Stomach (tissue), 19 donors: ENCODE measurements at places on chromosomes 7 and 10.
A peak's percentile ranks its signal among the peaks of the same experiment; 100 is the strongest.

DNA sequence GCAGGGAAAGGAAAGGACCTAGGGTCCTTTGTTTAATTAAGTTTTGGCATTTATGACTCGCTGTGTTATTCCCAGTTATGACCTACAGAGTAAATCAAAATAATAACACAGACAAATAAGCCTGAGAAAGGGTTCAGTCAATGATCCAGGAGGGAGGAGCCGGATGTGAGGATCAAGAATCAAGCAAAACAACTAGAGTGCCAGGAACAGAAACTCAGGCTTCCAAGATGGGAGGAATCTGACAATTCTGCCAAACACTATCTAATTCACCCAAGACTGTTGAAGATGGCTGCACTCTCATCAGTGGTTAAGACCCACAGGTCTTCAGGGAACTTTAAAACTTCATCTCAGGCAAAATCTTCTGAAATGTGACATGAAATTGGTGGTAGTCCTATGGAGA is 50.3 kb upstream of the PIP4K2A start:
- no peak for DNase-seq

DNA sequence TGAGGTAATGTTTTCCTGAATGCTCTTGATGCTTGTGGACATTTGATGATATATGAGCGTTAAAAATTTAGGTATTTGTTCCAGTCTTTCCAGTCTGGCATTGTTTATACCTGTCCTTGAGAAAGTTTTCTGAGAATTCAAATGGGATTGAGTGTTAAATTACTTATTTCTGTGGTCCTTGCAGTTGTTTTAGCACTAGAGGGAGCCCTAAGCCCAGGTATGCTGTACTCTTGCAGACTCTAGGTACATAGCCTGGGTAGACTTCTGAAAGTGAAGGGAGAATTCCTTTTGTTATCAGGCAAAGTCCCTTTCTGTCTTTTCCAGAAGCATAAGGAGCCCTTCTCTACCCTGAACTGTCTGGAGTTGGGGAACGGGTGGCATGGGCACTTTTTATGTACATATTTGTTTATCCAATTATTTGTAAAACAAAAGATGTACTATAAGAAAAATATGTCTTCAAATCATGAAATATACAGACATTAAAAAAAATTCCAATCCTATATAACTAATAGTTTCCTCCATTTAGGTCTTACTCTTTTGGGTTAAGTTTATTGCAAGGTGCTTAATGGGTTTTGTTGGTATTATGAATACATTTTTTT is 262.1 kb downstream of the ATRNL1 start:
- no peak for DNase-seq

DNA sequence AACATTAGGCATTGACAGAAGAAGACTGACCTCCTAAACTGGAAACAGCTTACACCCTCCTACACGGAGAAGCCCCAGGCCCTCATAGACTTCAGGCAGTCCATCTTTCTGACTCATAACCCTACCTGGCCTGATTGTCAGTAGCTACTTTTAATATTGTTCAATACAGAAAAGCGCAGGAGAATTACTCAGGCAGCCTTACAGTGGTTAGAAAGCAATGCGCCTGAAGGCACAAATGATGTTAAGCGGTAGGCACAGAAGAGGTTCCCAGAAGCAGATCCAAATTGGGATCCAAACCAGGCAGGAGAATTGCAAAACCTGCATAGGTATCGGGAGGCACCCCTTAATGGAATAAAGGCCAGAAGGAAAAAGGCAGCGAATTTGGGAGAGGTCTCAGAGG is 5.4 kb upstream of the CYREN start:
- no peak for DNase-seq

- DNase-seq = no peak
Observed at GRCh38 chr10:117726596-117727295, 184.2 kb downstream of the EMX2 start.

- no peak for DNase-seq
Observed at GRCh38 chr7:151012911-151013347, 11.4 kb downstream of the ATG9B start.

DNA sequence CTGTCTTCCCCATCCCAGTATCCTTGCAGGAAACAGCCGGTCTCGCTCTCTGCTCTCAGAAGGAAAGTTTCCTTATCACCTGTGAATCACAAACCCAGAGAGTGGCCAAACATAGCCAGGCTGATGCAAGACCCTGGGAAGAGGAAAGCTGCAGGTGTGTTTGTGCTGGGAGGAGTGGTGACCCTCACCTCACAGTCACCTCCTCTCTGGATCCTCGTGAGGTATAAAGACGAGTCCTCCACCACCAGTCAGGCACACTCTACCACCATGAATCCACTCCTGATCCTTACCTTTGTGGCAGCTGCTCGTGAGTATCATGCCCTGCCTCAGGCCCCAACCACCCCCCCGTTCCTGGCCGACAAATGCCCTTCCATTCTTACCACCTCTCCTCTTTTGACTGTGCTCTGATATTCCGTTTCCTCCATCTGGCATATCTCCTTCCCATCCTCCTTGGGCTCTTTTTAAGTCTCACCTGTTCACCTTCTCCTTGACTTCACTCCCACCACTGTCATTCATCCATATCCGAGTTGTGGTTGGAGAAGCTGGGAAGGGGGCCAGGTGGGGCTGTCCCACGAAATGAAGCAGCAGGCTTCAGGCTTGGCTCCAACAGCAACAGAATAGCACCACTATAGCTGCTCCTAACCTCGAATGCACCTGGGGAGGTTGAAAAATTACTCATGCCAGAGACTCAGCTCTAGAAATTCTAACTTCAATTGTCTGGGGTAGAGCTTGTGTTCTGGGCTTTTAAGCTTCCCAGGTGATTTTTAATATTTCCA is at the start of gene PRSS1:
TSS of gene PRSS1 (plus strand) at position 255 of the 776 bp plus-strand sequence. CDS start at position 268, 13 bp downstream.
- peak; percentile 33 for DNase-seq

GRCh38 chr10:130061760-130062159 is 48.9 kb downstream of the C10orf143 start:
- no peak for DNase-seq

- no peak for DNase-seq
Observed at GRCh38 chr10:30467651-30468338, 33.8 kb downstream of the MAP3K8 start.

- no peak for DNase-seq
Observed at GRCh38 chr7:133364959-133365690, 112.2 kb downstream of the EXOC4 start.

- peak; percentile 62 for DNase-seq
Observed at GRCh38 chr10:18140957-18141845, 977 bp downstream of the CACNB2 start.

DNA sequence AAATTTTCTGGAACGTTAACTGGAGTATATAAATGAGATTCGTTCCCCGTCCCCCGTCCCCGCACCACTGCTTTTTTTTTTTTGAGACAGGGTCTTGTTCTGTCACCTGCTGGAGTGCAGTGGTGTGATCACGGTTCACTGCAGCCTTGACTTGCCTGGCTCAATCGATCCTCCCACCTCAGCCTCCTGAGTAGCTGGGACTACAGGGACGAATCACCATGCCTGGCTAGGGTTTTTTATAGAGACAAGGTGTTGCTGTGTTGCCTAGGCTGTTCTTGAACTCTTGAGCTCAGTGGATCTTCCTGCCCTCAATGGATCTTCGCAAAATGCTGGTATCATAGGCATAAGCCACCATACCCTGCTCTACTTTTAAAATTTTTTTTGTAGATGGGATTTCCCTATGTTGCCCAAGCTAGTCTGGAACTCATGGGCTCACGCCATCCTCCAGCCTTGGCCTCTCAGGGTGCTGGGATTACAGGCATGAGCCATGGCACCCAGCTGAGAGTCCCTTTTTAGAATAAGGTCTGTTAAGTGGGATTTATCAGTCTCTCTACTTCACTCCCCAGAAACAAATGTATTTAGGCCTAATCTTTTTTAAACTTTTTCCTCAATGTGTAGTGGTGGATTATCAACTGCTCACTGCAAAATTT is 122.9 kb downstream of the LYZL1 start:
- no peak for DNase-seq

- DNase-seq = no peak
Observed at GRCh38 chr10:14592566-14592965, 182.1 kb downstream of the FAM107B start.

- DNase-seq = no peak
Observed at GRCh38 chr10:77936697-77937567, 10.4 kb upstream of the DLG5 start.

- DNase-seq = no peak
Observed at GRCh38 chr10:51643734-51644133, 55.7 kb downstream of the CSTF2T start.

DNA sequence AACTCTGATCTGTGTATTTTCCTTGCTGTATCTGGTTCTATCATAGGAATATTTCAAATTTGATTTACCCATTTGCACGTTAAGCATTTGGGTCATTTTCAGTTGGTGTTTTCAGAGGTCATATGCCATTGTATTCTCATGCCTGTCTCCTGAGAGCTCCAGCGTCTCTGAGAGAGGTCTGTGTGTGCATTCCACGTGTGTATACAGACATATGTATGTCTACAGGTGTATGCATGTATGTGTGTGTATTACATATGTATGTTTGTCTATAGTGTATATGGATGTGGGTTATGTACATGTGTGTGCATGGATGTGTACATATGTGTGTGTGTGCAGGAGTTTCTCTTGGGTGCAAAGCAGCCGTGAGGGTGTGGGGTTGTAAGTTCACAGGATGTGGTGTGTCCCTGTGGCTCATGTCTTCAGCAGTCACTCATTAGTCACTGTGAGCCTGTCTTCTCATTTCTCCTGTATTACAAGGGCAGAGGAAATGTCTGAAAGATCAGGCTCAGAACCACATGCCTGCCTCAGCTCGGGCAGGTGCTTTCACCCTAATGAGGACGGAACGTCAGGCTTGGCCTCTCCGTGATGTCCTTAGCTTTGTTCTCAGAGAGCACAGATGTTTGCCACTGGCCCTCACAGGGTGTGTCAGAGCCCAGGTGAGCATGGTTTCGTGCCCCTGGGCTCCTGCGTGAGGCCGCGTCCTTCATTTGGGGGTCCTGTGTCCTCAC is 101.6 kb downstream of the NKX6-2 start:
- DNase-seq = peak; percentile 55

GRCh38 chr7:110253093-110253492 is 837.8 kb upstream of the LRRN3 start:
- peak; percentile 43 for DNase-seq

- DNase-seq = no peak
Observed at GRCh38 chr7:128121711-128122530, 90.7 kb upstream of the LRRC4 start.

GRCh38 chr10:29479981-29480954 is 154.5 kb downstream of the SVIL start:
- no peak for DNase-seq

- no peak for DNase-seq
Observed at GRCh38 chr7:48755061-48755555, 169.2 kb upstream of the CDC14C start.

GRCh38 chr7:7830122-7830878 is 111.9 kb upstream of the RPA3 start:
- DNase-seq = peak; percentile 40

GRCh38 chr7:19161671-19162070 is 16.4 kb upstream of the FERD3L start:
- no peak for DNase-seq

GRCh38 chr10:48798481-48799254 is 114.0 kb downstream of the WDFY4 start:
- no peak for DNase-seq

- no peak for DNase-seq
Observed at GRCh38 chr7:133545618-133546017, 292.7 kb downstream of the EXOC4 start.

DNA sequence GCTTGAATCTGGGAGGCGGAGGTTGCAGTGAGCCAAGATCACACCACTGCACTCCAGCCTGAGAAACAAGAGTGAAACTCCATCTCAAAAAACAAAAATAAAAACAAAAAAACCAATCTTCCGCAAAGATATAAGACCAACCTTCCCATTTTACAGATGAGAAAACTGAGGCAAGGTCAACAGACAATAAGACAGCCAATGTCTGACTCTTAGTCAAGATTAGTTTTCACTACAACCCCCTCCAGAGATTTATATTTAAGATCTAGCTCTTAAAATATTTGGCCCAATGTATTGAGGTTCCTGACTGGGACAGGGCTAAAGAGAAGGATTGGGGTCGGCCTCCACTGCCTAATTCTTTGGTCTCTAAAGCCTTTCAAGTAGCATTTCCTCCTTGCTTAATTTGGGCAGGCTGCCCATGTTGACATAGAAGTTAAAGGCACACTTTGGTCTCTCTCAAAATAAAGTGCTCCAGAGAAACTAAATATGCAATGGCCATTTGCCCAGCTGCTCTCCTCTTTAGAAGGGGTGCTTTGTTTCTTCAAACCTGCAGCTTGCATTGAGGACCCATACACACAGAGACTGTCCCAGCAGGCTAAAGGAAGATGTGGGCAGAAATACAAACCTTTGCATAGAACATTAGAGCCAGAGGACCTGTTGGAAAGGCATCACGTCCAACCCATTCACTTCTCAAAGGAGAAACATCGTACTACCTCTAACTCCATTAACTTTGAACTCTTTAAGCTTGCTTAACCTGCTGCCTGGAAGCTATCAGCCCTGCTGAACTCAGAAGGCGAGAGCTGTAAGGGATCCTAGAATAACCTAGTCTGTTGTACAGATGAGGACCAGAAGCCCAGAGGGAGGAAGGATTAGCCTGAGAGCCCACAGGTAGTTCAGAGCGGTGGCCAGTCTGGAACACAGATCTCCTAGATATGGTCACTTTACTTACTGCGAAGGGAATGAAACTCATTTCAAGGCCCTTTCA is 3.9 kb downstream of the TECTB start:
- peak; percentile 71 for DNase-seq

- no peak for DNase-seq
Observed at GRCh38 chr7:137835486-137836112, 11.2 kb downstream of the DGKI start.

GRCh38 chr10:21388589-21388988 is 136.9 kb downstream of the SKIDA1 start:
- no peak for DNase-seq

DNA sequence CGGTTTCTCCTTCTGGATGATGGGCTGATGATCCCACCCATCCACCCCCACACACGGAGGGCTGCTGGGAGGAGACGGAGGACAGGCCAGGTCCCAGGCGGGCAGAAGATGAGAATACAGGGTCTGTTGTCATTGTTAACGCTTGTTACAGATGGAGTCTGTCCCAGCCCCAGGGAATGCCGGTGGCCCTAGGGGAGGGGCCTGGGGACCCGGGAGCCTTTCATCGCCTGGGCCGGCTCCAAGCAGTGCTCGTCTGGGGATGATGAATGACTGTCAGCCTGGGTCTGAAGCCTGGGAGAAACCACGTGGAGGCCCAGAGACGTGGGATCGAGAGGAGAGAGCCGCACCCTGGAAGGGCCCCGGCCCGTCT is 69.2 kb downstream of the UNCX start:
- DNase-seq = no peak

- DNase-seq = peak; percentile 24
Observed at GRCh38 chr10:127694580-127695193, 42.3 kb upstream of the FOXI2 start.

- DNase-seq = no peak
Observed at GRCh38 chr7:88665892-88666514, 93.5 kb upstream of the ZNF804B start.
